ENCODE measurements at places on chromosomes 11 and 22.

DNA sequence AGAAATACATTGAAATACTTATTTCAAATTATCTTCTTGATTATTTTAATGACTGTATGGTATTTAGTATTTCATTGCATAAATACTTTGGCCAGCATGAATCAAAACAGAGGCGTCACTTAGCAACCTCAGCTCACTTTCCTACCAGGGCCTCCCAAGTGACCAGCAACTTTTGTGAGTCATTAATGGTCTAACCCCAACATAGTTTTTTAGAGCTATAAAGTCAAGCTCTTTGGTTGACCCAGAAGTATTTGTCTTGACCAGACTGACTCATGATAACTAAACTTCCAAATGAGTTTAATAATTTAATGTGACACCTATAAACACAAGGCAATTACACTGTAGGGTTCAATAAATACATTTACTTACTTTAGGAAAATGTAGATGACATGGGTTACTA, 27.9 kb upstream of the RBMXL2 start:
- DNase-seq = no peak

GRCh38 chr22:32219026-32219425, 14.2 kb upstream of the RFPL2 start:
- no peak for DNase-seq

- DNase-seq = no peak
Observed at GRCh38 chr22:48208894-48209293, 1446.4 kb downstream of the TBC1D22A start.

- DNase-seq = no peak
Observed at GRCh38 chr11:36409152-36409816, 100.8 kb downstream of the TRAF6 start.

- DNase-seq = no peak
Observed at GRCh38 chr11:45486461-45486860, 179.0 kb downstream of the CHST1 start.

- DNase-seq = no peak
Observed at GRCh38 chr11:30587269-30587812, 1.2 kb upstream of the MPPED2 start.

DNA sequence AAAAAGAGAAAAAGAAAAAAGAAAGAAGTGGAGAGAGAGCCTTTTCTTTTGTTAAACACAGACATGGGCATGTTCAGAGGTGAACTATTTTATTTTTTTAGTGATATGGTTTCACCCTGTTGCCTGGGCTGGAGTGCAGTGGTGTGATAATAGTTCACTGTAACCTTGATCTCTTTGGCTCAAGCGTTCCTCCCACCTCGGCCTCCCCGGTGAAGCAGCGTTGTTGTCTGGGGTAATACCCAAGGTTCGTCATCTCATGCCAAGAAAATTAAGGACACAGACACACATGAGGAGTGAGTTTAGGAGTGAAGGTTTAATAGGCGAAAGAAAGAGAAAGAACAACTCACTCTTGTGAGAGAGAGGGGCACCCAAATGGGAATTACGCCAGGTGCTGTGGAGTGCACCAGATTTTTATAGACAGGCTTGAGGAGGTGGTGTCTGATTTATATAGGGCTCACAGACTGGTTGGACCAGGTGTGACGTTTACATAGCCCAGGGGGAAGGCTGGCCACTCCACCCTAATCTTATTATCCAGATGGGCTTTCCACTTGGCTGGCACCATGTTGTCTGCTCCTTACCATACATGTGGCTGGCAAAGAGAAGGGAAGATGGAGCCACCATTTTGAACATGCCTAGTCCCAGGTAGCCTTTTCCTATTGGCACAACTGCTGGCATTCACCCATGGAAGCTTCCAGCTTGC, 42.3 kb downstream of the GRAMD1B start:
- DNase-seq = no peak

- no peak for DNase-seq
Observed at GRCh38 chr22:27107824-27108223, 450.4 kb downstream of the MIAT start.

DNA sequence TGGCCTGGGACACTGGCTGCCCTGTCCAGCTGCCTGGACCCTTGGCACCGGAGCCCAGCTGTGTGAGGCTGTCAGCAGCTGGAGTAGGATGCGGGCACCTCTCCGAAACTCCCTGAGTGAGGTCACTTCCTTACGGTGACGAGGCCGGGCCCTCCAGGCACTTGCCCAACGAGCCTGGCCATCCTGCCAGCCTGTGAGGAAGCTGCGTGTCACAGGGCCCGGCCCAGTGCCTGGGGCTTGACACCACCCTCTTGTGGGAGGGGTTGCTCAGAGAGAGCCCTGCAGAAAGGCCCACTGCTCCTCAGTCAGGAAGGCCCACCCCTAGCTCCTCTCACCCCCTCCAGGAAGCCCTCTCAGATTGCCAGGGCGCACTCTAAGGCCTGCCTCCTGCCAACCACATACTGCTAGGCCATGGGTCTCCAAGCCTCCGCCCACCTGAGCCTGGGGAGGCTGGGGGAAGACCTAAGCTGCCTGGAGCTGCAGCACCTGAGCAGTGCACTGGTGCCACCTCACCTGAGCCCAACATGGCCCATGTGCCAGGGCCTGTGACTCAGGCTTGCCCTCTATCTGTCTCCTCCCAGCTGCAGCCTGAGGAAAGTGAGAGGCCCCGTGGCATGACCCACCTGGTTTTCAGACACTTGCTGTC, 4.3 kb upstream of the PHLDA2 start:
- no peak for DNase-seq

DNA sequence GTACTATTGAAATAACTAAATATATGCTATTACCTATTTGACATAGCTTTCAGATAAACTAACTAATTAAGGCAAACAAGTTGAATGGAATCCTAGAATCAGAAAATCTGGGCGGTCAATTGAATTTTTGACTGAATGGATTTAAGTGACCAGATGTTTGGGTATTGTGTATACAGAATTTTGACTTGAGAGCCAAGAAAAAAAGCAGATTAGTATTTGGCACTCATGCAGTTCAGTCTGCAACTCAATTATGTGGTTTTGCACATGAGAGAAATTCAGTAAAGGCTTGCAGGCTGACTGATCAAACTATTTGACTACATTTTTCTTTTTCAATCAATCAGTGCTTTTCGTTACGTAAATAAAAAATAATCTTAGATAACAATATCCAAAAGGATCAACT, 254.8 kb downstream of the GUCY1A2 start:
- no peak for DNase-seq

- no peak for DNase-seq
Observed at GRCh38 chr11:60570970-60571369, 55.8 kb downstream of the MS4A13 start.

DNA sequence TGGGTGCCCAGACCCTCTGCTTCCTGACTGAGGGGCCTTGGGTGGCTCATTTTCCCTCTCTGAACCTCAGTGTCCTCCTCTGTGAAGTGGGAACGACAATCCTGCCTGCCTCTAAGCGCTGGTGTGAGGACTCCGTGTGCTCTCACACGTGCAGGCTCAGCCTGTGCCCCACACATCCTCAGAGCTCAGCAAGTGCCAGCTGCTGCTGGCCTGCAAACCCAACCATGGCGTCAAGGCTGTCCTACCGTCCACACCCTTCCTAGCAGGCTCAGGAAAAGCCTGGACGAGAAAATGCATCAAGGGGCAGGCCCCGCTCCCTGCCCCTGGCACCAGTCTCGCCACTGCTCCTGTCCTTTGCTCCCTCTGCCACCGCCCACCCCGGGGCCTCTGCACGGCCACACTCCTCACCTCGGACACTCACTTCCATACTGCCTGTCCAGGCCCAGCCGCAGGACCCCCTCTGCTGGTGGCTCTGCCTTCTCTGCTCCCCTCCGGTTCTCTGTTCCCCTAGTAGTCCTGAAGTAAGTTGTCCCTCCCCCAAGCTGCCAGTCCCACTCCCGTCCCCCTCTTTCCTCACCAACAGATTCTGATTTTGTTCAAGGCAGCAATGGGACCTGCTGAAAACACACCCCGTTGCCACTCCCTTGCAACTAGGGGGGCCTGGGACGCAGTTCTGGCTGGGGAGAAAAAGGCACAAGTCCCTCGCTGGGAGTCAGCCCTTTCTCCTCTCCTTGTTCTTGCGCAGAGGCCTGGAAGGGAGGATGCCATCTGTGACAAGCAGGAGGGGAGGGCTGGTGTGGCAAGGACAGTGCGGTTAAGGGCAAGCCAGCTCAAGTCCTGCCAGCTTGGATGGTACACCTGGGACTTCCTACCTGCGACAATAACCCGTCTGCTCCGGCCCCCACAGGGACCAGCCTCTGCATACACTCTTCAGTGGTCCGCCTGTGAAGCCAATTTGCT, 62.2 kb downstream of the ARFGAP3 start:
- DNase-seq = no peak

DNA sequence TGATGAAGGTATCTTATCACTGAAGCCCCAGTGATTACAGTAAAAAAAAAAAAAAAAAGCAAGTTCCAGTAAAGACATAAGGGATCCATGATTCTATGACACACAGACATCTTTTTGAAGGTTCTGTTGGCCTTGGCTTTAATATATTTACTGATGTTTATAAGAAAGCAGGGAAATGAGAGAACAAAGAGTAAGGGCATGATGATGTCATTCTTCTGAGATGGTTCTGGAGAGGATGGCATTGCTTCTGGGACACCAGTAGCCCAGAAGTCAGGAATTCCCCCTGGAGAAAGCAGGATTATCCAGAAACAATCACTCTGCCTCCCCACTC, 233.6 kb downstream of the FAM76B start:
- no peak for DNase-seq

DNA sequence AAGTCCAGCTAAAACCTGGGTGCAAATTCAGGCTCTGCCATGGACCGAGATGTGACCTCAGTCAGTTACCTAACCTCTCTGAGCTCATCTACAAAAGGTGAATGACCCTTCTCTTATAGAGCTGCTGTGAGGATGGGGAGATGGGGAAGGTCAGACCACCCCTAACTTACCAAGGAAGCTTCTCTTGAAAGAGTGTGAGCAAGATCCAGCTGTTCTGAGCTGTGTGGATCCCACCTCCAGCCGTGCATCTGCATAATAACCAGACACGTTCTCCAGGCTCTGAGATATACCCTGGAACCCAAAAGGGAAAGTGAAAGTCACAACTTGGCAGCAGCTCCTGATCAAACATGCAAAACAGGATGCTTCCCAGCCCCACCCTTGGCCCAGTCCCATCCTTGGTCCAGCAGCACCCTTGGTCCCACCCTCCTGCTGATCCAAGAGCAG, at the start of gene APOL3:
APOL3 (minus strand) TSS at position 257 of the 444 bp plus-strand sequence. CDS start 11,700 bp downstream, outside the sequence.
- no peak for DNase-seq

GRCh38 chr11:57143459-57143858, 38.3 kb upstream of the LRRC55 start:
- DNase-seq = no peak

DNA sequence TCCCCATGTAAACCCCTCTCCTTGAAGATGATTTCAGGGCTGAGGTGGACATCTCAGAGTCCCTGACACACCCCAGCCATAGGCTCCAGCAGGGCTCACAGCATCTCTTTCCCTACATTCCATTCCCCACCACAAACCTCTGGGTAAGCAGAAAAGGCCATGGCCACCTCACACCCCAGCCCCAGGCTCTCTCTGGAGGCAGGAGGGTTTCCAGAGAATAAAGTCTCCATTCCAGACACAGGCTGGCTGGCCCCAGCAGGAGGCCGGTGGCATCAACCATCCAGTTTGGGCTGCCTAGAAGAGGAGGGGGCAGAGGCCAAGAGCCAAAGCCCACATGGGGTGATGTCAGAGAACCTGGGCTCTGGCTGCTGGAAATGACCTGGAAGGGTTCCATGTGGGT, 61.4 kb downstream of the TP53I11 start:
- DNase-seq = no peak

DNA sequence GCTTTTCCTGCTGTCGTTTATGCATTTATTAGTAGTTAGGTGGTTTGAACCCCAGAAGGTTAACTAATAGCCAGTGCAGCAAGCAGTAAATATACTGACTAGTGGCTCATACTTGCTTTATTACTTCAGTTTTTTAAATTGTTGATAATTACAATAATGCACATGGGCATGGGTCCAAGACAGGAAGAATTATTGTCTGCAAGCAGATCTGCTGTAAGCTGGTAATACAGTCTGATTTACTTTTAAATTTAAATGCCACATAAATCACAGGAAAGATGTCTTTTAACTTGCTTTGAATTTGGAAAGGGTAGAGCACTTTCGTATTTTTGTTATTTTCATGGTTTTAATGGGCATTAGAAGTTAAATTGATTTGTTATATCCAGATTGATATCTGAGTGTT, 27.1 kb downstream of the APLP2 start:
- DNase-seq = no peak

DNA sequence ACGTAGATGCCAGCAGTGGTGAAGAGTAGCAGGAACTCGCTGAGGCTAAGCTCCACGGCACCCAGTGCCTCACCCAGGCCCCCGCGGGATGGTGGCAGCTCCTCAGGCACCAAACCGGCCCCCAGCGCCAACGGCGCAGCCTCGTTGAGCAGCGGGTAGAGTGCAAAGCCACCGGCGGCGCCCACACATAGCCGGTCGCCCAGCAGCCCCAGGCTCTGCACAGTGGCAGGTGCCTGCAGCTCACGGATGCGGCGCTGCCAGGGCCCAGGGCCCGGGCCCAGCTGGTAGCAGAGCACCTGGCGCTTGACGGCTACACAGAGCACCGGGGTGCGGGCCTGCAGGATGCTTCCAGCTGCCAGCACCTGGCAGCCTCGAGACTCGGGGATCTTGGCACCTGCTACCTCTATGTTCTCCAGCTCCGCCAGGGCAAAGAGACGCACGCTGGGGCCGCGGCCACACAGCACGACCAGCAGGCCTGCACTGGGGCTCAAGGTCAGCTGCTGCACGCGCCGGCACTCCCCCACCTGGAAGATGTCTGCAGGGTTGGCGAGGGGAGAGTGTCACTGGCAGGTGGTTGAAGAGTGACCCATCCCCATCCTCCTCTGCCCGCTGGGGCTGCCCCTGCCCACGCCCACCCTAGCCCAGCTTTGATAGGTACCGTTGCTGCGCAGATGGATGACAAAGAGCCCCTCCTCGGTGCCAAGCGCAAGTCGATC, 14.8 kb downstream of the CDC42BPG start:
- no peak for DNase-seq

DNA sequence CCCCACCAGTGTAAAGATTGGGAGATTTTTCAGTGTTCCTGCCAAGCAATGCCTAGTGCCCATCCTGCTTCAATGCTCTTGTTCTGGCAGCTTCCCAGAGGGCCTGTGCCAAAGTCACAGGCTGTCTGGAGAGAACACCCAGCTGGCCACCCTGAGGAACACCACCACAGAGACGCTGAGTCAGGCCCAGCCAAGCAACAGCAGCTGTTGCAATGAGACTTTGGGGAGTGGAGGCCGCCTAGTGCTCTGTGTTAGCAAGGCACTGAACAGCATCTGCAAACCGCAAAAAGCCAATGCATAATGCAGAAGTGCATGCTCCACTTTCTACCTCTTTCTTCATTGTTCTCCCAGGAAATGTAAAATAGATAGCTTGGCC, 168.1 kb downstream of the NXPE2 start:
- peak; percentile 56 for DNase-seq

DNA sequence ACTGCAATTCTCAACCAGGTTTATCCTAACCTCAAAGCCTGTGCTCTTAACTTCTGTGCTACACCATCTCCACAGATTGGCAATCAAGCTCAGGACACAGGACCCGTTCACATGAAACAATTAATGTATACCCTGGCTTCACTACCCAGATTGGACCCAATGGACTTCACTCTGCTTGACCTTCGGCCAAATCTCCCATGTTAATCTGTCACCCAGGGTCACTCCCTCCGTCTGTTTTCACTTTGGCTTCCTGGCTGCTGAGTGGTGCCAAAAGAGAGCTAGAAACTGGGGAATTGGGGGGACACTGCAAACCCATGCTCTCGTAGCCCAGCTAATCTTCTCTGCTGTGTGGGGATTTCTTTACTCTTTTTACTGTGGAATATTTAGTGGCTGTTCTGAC, 216.1 kb upstream of the ZC3H12C start:
- no peak for DNase-seq

- no peak for DNase-seq
Observed at GRCh38 chr11:85626496-85626895, 648 bp downstream of the DLG2 start.
